HuH-7 (cell line): ENCODE measurements at places on chromosomes 1 and 21.

DNA sequence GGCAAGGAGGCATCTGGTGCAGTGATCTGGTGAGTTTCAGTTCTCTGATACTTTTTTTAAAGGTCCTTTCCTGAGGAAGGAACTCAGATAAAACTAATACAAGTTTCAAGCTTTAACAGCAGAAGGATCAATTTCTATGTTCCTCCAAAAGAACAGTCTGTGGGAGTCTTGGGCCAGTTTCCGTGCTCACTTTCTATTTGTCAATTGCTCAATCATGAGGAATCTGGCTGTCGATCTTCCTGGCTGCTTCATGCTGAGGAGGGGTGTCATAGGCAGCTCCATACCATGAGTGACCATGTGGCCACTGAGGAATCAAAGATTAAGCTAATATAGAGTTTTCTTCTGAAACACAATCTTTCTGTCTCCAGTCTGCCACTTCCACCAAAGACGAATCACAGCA is 11.4 kb upstream of the TMEM125 start:
- DNase-seq = no peak

DNA sequence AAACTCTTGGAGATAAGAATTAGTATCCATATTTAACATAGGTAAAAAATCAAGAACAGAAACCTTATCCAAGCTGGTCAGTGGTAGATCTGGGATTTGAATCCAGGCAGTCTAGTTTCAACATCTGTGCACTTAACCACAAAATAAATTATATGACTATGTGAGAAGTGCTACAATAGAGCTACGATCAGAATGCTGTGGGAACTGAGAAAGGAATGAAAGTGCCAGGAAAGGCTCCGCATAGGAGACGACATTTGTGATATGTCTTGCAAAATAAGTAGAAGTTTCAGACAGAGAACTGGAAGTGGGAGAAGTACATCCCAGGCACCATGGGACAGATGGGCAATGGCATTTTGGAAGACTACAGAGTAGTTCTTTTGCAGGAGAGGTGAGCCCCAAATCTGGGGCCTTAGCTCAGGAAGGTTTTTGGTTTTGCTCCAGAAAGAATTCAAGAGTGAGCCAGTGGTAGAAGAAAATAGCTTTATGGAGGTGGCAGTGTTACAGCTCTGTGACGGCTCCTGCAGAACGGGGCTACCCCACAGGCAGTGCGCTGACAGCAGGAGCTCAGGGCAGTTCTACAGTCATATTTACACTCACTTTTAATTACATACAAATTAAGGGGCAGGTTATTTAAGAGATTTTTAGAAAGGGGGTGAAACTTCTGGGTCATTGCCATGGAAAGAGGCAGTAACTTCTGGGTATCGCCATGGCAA is 25.5 kb upstream of the GJA5 start:
- DNase-seq = no peak

- peak; percentile 17 for DNase-seq
Observed at GRCh38 chr1:247681288-247681897, 1.9 kb upstream of the OR13G1 start.

GRCh38 chr1:164783778-164784555 is 225.0 kb downstream of the PBX1 start:
- no peak for DNase-seq

DNA sequence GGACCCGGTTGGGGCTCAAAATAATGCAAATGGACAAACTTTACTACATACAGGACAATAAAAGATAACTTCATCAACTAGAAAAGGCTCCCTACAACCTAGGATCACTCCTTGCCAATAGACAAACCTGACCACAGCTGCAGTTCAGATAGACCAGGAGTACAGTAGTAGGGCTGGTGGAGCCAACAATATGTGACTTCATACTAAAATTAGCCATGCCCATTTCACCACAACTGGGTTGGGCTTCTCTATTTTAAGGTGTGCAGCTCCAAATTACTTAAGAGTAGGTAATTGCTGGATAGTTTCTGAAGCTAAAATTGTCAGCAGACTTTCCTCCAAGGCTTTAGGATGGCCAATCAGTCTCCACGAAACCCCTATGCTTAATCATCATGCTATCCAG is 3.9 kb downstream of the DENND1B start:
- DNase-seq = no peak

GRCh38 chr1:208431721-208432120 is 187.5 kb upstream of the PLXNA2 start:
- DNase-seq = no peak

DNA sequence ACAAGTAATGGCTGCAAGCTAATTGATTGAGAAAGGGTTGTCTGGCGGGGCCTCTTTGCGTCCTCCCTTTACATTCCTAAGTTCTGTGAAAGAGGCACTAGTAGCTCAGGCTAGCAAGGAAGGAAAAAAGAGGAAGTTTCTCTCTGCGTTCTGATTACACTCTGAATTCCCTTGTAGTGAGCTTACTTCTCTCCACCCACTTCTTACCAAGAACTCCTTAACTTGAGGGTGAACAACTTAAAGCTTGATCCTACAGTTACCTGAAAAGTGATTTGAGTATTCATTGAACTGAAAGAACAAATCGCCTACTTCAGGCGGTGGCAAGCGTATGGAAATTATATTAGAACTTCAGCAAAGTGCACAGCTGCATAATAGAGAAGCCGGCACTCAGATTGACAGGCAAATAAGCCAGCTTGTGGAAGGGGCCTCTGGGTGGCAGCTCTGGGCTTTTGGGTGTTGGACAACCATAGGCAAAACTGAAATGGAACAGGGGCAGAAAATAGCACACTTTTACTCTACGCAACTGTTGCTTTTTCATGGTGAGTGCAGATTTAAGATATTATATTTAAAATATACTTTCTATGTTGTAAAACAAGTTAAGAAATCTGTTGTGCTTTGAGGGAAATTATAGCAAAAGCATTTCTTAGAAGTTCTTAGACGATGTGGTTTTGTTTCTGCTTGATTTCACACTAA is 464.5 kb downstream of the USP25 start:
- DNase-seq = no peak

GRCh38 chr1:25538191-25538767 is 5.1 kb upstream of the LDLRAP1 start:
- DNase-seq = no peak

- DNase-seq = no peak
Observed at GRCh38 chr1:51170342-51170741, 65.7 kb upstream of the RNF11 start.

DNA sequence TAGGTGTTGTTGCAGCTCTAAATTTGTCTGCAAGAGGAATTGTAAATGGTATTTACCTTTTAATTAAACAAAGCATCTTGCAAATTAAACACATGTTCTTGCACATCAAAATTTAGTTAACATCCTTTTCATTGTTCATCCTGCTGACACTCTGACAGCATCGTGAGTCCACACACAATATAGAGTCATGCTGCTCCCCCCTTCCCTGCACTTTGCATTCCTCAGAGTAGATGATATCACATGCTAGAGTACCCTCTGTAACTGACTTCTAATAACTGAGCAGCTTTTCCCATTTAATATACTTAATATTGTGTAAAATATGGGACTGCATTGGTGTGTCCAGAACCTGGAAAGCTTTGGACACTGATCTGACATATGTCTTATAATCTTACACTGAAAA is 138.8 kb upstream of the DPYD start:
- DNase-seq = no peak

DNA sequence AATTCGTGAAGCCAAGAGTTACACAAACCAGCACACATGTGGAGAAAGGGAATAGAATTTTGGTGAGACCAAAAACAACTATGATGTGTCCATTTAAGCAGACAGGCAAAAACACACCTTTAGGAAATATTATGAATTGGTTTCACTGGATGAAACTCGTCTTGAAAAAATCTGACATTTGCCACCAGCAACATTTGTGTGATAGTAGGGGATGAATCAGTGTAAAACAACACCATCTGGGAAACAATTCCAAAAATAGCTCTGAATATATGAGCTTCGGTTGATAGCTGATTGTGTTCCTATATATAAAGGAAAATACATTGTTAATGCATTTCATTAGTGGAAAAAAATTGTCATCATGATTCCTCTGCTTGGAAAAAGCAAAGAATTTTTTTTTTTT is 327.8 kb downstream of the PAPPA2 start:
- no peak for DNase-seq

GRCh38 chr1:193121616-193122593 is at the start of gene CDC73:
Gene CDC73 (plus strand): TSS chr1:193122031. CDS start chr1:193122201, 170 bp downstream.
- DNase-seq = peak; percentile 82

DNA sequence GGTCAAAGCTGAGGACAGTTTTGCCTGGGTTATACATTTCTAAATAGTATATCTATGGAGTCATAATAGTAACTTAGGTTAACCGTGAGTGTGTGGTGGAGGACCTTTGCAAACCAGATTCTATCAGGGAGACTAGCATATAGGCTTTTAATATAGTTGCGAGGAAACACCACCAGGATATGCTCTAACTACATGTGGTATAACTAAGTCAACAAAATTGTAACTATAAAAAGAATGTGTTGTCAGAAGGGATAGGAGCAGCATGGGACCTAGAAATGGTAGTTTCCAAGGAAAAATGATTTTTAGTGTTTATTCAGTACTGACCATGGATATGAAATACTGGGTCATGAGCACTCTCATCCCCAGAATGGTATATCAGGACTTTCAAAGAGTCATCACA is 338.1 kb downstream of the TGFB2 start:
- no peak for DNase-seq

- no peak for DNase-seq
Observed at GRCh38 chr1:35281565-35281964, 13.1 kb downstream of the ZMYM4 start.

- DNase-seq = no peak
Observed at GRCh38 chr1:191240925-191241324, 763.3 kb upstream of the BRINP3 start.

- no peak for DNase-seq
Observed at GRCh38 chr1:40241362-40241761, 6.4 kb upstream of the TMCO2 start.

GRCh38 chr1:175131095-175131494 is 61.5 kb downstream of the KIAA0040 start:
- no peak for DNase-seq

GRCh38 chr1:157496121-157496526 is 56.2 kb downstream of the FCRL5 start:
- peak; percentile 36 for DNase-seq

GRCh38 chr1:43431676-43432075 is 22.1 kb downstream of the HYI start:
- no peak for DNase-seq

GRCh38 chr1:9233241-9233941 is 1.2 kb upstream of the H6PD start:
- DNase-seq = peak; percentile 59

DNA sequence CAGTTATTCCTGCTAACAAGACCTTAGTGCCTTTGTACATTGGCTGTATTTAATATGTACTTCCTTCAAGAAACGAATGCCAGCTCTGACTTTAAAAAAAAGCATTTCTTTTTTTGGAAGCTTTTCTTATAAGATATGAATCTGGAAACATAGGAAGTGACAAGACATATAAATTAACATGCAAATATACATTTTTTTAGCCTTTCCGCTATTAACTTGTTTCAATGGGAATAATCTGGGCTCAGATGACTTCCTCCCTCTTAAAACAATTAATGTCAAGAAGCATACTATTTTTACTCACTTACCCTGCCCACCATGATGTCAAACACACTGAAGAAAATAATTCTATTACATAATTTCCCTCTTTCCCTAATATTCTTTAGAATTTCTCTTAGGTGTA is 1.4 kb downstream of the DENND1B start:
- DNase-seq = no peak

- DNase-seq = no peak
Observed at GRCh38 chr1:186536273-186536890, 75.5 kb upstream of the PDC start.

- DNase-seq = no peak
Observed at GRCh38 chr1:221900678-221901077, 158.8 kb upstream of the DUSP10 start.

DNA sequence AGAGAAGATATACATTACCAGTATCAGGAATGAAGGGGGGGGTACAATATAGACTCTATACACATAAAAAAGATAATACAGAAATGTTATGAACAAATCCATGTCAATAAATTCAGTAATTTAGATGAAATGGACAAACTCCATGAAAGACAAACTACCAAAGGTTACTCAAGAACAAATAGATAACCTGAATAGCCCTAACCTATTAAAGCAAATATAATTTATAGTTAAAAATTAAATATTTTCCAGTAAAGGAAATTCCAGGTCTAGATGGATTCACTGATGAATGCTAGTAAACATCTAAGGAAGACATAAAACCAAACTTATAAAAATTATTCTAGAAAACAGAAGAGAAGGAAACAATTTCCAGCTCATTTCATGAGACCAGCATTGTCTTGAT is 13.2 kb downstream of the BLZF1 start:
- no peak for DNase-seq

GRCh38 chr1:224542783-224543440 is 73.2 kb upstream of the CNIH3 start:
- DNase-seq = no peak

DNA sequence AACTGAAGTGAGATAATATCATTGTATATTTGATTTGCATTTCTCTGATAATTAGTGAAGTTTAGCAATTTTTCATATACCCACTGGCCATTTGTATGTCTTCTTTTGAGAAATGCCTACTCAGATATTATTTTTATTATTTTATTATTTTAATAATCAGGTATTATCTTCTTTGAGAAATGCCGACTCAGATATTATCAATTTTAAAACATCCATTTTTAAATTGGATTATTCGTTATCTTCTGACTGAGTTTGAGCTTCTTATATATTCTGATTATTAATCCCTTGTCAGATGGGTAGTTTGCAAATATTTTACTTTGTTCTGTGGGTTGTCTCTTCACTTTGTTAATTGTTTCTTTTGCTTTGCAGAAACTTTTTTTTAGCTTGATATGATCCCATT is 37.7 kb downstream of the KMO start:
- DNase-seq = no peak

DNA sequence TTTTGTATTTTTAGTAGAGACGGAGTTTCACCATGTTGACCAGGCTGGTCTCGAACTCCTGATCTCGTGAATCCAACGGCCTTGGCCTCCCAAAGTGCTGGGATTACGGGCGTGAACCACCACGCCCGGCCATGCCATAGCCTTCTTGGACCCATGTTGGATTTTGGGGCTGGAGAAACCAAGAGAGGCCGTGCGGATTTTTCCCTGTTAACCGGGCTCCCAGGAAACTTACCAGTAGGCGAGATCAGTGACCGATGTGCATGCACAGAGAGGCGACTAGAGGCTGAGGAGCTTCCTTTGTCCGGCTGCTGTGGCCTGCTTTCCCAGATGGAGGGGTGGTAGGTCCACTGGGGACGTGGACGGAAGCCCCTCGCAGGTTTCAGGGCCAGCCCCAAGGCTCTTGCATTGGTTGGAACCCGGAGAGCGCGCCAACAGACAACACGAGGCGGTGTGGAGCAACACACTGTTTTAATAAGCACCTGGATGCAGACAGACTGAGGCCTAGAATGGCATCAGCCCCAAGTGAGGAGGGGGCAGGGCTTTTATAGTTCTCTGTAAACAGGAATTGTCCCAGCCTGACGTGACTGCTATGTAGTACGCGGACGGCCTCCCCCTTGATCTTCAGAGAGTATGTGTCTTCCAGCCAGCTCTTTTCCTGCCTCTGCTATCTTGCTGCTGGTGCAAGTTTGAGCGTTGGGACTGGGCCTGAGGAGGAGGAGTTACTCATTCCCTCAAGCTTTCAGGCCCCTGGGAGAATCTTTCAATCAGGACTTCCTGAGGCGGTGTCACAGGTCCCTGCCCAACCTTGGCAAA is at the start of gene ERVH48-1:
Gene ERVH48-1, minus strand, starts transcription at position 517 of the 813 bp plus-strand sequence. CDS start 6,624 bp downstream, outside the sequence.
- no peak for DNase-seq
